Fibroblast of skin of left quadriceps (primary cell): ENCODE measurements at places on chromosomes 3 and 15.

- peak; percentile 46 for DNase-seq
Observed at GRCh38 chr15:75104804-75105557, 81.6 kb downstream of the PPCDC start.

GRCh38 chr15:64311566-64311965 is 44.4 kb downstream of the CSNK1G1 start:
- DNase-seq = no peak

GRCh38 chr3:171407759-171408158 is 52.4 kb downstream of the TNIK start:
- DNase-seq = peak; percentile 45

DNA sequence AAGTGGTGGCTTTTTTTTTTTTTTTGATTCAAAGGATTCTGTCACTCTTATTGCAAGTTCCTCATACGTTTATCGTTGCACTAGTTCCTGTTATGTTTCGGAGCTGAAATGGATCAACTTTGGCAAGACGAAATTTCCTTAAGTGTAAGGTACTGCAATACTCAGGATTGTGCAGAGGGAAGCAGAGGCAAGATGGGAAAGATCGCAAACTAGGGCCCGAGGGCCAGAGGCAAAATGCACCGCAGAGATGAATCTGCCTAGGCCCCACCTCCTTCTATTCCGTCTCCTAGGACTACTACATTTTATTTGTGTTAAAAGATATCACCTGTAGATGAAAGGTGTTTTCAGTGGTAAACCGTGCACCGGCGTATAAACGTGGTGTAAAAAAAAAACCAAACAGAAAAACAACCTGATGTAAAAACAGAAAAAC is 331 bp downstream of the RNU6-1 start:
- no peak for DNase-seq

GRCh38 chr15:22851513-22851912 is 13.0 kb downstream of the NIPA2 start:
- DNase-seq = no peak

- no peak for DNase-seq
Observed at GRCh38 chr3:20145874-20146273, 40.1 kb downstream of the SGO1 start.

- no peak for DNase-seq
Observed at GRCh38 chr3:39592311-39593050, 125.0 kb downstream of the MOBP start.

GRCh38 chr3:52091586-52092270 is 35.4 kb upstream of the DUSP7 start:
- no peak for DNase-seq

- DNase-seq = no peak
Observed at GRCh38 chr3:52243791-52244628, 1.5 kb upstream of the PPM1M start.

DNA sequence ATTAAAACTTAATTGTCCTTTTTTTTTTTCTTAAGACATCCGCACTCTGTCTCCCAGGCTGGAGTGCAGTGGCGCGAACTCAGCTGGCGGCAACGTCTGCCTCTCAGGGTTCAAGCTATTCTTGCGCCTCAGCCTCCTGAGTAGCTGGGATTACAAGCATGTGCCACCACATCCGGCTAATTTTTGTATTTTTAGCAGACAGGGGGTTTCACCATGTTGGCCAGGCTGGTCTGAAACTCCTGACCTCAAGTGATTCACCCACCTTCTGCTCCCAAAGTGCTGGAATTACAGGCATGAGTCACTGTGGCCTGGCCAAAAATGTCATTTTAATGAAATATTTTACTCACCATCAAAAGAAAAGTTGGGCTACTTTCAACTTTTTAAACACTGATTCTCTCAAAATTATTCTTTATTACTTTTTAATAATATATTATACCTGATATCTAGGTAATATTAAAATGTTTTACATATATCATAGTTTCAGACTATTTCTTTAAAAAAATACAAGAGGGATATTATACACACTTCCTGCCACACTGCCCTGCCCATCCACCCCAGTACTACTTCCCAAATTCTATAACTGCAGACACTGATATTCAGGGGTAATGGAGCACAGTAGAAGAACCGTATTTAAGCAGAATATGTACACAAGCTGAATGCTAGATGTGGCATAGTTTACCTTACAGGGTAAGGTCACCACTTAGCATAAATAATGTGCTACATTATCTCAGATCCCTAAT is 723.9 kb upstream of the ZNF385D start:
- DNase-seq = peak; percentile 0

DNA sequence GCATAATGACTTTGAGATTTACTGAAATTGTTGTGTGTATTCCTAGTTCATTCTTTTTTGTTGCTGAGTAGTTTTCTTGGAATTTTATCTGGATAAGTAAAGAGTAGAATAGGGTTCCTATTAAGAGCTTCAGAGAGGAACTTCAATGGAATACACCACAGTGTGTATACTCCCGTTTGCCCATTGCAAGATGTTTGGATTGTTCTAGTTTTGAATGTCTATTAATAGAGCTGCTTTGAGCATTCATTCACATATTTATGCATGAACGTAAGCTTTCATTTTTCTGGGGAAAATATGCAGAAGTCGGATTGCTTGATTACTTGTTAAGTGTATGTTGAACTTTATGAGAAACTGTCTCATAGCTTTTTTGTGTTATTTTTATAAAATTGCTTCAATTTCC is 580.5 kb downstream of the OTOL1 start:
- no peak for DNase-seq

GRCh38 chr3:181568248-181568647 is 143.5 kb upstream of the SOX2 start:
- no peak for DNase-seq

- DNase-seq = peak; percentile 22
Observed at GRCh38 chr3:154862265-154862664, 217.9 kb upstream of the MME start.

GRCh38 chr3:151209654-151210053 is 6.6 kb upstream of the GPR171 start:
- no peak for DNase-seq

- DNase-seq = no peak
Observed at GRCh38 chr3:55615694-55616295, 128.7 kb upstream of the WNT5A start.

DNA sequence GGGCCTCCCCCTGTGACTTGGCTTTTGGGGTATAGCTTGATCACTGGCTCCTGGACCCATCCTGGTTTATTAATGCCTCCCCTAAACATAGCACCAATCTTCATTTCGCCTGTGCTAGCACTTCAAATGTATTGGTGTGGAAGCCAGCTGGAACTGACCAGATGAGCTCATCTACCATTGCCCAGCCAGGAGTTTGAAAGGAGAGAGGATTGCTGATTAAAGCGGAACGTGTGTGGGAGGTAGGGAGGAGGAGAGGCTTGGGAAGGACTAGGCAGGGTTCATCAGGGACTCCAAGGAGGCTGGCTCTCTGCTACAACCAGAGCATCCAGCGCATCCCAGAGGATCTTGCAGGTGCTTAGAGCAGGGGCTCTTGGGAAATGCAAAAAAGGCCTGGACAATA is 34.4 kb upstream of the TLE3 start:
- DNase-seq = no peak

DNA sequence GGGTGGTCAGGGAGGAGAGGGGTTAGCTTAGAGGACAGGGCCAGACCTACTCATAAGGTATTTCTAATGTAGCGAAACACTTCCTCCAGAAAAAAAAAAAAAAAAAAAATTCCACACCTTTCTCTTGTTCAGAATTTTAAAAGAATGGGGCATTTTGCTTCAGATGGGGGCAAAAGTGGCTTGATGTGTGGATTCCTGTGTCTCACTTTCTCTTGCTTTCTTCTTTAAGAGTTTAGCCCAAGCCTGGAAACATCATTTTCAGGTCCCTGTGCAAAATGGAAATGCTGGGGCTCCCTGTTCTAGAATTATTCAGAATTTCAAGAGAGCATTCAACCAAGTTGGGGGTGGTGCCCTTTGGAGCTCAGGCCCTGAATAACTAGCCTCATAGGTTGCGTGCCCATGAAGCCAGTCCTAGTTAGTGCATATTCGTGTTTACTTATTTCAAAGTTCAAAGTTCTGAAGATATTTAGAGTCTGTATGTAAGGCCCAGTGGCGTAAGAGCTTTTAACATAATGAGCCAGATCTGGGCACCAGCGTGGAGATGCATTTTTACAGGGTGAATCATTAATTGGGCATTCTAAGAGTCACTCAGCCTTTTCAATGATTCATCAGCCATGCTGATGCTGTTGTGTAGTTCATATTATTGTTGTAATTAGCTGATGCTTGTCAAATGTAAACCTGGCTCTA is 104.5 kb downstream of the RPLP1 start:
- peak; percentile 89 for DNase-seq

- DNase-seq = no peak
Observed at GRCh38 chr3:128874481-128875180, 4.8 kb upstream of the ACAD9 start.

DNA sequence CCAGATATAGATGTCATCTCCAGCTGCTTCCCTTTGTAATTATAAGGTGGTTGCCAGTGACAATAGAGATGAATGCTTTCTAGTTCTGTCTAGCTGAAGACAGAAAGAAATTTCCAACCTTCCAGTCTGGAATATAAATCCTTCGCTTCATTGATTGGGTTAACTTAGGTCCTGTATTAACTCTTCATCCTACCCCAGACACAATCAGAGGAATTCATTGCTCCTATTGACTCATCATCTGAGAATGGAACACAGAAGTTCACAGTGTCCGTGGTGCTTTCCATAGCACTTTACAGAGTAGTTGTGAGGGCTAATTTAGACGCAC is 241.4 kb downstream of the NFKBIZ start:
- DNase-seq = peak; percentile 46

GRCh38 chr3:169914321-169914720 is 2.9 kb downstream of the SAMD7 start:
- no peak for DNase-seq

DNA sequence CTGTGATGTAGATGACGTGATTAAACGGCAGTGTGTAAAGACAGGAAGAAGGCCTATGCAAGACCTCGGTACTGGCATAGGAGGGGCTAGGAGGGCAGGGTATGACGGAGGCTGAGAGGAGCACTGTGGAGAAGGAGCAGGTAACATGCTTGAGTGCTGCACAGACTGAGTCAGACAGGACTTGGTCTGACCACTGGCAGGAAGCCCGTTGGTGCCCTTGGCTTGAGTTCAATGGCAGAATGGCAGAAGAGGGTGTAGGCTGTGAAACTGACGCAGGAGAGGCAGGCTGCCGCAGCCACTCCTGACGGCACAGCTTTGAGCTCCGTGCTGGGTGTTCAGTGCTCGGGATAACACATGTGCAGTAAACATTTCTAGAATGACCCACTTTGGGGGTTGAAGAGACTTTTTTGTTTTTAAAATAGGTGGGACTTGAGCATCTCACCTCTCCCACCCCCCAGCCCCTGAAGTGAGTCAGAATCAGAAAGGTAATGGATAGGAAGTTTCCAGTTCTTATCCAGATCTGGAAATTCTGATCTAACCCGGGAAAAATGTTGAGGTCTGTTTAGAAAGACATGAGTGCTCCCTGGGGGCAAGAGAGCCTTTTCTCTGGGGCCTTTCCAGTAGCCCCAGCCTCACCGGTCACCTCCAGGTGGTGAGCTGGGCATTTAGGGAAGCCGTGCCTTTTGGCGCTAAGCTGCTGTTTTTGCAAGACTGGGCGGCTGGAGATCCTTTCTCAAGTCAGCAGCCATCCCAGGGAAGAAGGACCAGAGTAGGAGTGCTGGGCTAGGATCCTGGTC is 126.4 kb downstream of the RPLP1 start:
- DNase-seq = no peak

- no peak for DNase-seq
Observed at GRCh38 chr15:86629409-86630356, 550.0 kb downstream of the AGBL1 start.

DNA sequence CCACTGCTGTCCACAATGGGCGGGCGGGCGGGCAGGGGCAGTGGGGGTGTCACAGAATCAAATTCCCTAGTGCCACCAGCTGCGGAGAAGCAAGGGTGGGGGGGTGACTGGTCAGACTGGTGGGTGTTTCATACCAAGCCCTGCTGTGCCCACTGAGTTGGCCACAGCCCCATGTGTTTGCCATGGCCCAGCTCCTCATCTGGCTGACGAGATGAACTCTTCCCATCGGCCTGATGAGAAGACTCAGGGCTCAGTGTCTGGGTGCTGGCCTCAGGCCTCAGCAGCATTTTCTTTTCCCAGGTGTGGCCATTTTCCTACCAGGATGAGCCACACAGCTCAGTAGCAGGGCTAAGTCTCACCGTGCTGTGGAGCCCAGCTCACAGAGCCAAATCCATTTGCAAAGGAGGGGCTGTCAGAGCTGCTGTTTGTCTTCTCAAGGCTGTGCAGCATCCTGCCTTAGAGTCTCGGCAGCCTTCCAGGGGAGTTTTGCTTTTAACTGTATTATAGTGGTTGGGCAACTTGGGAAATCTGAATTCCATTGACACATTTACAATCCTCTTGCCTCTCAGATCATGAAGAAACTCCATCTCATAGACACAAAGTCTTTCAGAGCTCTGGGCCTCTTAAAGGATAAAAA is 176.8 kb downstream of the ABHD5 start:
- peak; percentile 88 for DNase-seq

- DNase-seq = no peak
Observed at GRCh38 chr3:150761831-150762661, 923 bp downstream of the SIAH2 start.

- no peak for DNase-seq
Observed at GRCh38 chr3:33433843-33434242, 6.4 kb downstream of the UBP1 start.

- DNase-seq = no peak
Observed at GRCh38 chr3:9179826-9180763, 69.4 kb downstream of the SRGAP3 start.

GRCh38 chr15:42593143-42593542 is 17.7 kb downstream of the STARD9 start:
- DNase-seq = no peak

GRCh38 chr3:114392831-114393230 is 99.0 kb downstream of the TIGIT start:
- DNase-seq = no peak

GRCh38 chr3:18546632-18547031 is 121.5 kb upstream of the SATB1 start:
- no peak for DNase-seq

DNA sequence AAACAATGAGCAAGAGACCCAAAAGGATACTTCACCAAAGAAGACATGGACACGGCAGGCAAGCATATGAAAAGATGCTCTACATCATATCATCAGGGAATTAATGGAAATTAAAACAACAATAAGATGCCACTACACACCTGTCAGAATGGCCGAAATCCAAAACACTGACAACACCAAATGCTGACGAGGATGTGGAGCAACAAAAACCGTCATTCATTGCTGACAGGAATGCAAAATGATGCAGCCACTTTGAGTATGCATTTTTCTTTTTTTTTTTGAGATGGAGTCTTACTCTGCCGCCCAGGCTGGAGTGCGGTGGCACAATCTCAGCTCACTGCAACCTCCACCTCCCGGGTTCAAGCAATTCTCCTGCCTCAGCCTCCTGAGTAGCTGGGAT is 19.0 kb downstream of the EDC3 start:
- no peak for DNase-seq
